Vagina (tissue), 2 donors: ENCODE measurements at places on chromosomes 12 and 14. TPM values are rescaled to one million over a fixed set of nuclear protein-coding genes. Genes with fewer than 3 reads are reported as not detected.

GRCh38 chr12:39763890-39764169, 144.2 kb upstream of the ABCD2 start:
- no peak for DNase-seq

GRCh38 chr14:103448097-103448496, 62.9 kb downstream of the MARK3 start:
- DNase-seq, result no peak

DNA sequence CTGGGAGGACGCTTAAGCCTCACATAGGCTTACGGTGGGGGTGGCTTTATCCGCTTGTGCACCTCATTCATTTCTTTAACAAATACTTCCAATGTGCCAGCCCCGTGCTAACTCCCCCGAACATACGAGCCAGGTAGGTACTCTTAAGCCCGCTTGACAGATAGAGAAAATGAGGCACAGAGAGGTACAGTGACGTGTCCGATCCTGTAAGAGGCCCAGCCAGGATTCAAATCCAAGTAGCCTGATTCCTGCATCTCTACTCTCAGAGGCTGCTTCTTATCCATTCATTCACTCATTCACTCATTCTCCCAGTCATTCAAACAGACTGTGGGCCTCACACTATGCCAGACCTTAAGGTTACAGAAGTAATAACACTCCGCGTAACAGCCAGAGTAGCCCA, 477 bp downstream of the OAS3 start:
- peak; percentile 74 for DNase-seq

GRCh38 chr14:83419420-83419819, 1885.8 kb upstream of the SEL1L start:
- DNase-seq, result no peak

DNA sequence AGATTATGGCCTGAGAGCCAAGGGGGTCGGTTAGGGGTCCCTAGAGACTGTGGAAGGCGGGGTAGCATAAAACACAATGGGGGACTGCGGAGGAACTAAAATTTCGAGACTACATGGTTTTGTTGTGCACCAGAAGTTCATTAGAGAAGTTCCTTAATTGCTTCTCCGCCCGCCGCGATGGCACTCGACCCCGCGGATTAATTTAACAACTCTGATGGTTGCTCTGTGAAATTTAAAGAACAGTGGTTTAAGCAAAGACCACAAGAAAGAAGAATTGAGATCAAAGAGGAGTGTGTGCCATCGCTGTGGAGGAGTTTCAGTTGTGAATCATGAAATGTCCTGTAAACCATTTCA, 1.4 kb upstream of the CCDC88C start:
- DNase-seq, result no peak

- DNase-seq, result no peak
Observed at GRCh38 chr12:69073035-69073434, 140.1 kb upstream of the CPM start.

DNA sequence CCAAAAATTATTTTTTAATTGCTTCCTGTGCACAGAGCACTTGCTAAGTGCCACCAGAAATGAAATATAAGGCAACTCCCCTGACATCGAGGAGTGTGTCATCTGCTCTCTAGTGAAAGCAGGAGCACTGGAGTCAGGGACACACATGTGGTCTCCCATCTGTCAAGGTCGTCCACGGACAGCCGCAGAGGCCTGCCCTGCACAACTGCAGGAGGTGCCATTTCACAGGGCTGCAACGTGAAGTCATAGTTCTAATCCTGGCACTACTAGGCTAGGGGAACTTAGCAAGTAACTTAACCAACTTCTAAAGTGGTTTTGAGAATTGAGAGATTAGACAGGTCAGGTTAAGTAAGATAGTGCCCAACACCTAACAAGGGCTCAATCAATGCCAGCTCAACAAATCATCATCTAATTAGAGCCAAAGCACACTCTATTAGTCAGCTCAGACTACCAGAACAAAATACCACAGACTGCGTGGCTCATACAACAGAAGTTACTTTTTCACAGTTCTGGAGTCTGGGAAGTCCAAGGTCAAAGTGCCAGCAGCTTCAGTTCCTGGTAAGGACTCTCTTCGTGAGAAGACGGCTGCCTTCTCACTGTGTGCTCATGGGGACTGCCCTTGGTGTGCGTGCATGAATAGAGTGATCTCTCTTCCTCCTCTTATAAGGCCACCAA, 30.7 kb downstream of the FOXN3 start:
- no peak for DNase-seq

Gene ACOT2
- 48.1 TPM for total RNA-seq

- no peak for DNase-seq
Observed at GRCh38 chr12:97685360-97685759, 222.8 kb downstream of the RMST start.

- no peak for DNase-seq
Observed at GRCh38 chr12:117599849-117600248, 238.4 kb upstream of the NOS1 start.

Gene KLRB1
- 1.5 TPM for total RNA-seq

Gene MYL2
- total RNA-seq, result not detected
